ENCODE measurements at places on chromosomes 4 and X. TPM values are rescaled to one million over a fixed set of nuclear protein-coding genes. Genes with fewer than 3 reads are reported as not detected.

Gene NXF2
- total RNA-seq: not detected

Gene TMEM35A
- 2.3 TPM for total RNA-seq

Gene CYBB
- 39.8 TPM for total RNA-seq

GRCh38 chrX:11129534-11130105 is 18.5 kb downstream of the HCCS start:
- DNase-seq: no peak

Gene ARR3
- total RNA-seq: not detected

DNA sequence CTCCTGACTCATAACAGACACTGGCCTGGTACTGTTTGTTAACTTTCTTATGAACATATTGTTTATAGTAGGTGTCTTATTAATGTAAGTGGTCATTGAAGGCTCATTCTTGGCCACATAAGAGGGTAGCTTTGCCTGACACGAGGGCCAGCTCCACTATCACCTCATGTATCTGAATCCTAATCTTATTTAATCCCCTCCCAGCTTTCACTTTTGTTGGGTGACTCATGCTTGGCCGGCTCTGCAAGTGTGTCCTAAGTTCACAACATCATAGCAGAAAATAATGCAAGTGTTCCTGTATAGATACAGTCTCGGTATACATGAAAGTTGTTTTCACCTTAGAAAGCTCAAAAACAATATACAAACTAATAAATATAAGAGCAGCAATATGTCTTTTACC is 283.8 kb downstream of the IQCM start:
- no peak for DNase-seq

DNA sequence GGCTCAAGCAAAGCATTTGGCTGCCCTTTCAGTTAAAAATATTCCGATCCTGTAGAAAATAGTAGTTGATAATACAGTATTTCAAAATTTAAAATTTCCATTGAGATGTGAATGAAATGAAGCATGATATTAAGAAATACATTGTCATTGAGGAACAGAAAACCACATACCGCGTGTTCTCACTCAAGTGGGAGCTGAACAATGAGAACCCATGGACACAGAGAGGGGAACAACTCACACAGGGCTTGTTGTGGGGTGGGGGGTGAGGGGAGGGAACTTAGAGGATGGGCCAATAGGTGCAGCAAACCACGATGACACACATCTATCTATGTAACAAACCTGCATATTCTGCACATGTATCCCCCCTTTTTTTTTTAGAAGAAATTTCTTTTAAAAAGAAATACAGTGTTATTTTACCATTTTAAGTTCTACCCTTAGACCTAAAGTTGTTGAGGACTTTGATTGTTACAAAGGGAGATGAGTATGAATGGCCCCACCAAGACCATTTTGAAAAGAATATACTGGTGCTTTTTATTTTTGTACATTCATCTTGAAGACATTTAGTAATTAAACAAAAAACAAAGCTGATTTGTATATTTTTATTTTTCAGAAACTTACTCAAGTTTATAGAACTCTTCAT is 52.0 kb upstream of the IL13RA1 start:
- DNase-seq: no peak

GRCh38 chrX:39000802-39001201 is 199.5 kb downstream of the MID1IP1 start:
- DNase-seq: no peak

Gene ESX1
- not detected for total RNA-seq

DNA sequence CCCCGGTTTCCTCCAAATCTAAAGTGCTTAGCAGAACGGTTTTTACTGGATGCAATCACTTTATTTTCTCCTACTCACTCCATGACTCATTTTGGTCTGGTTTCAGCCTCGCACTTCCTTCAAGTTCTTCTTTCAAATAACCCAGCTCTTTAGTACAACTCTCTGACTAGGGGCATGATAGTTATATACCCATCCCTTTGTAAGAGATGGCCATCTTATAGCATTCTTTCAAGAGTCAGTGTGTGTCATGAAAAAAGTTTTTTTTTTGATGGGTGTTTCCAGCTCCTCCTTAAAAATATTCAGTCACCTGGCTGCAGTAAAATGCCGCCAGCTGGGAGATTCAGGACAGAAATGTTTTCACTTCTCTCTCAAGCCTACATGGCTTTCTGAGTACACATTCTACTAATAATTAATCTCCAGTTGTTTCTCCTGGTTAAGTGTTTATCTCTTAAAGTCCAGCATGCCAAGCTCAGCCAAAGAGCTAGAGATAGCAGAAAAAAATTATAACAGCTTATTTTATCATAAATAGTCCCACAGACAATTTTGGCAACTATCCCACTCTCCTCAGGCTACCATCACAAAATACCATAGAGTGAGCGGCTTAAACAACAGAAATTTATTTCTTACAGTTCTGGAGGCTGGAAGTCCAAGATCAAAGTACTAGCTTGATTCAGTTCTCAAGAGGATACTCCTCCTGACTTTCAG is 139.3 kb downstream of the GASK1B start:
- DNase-seq: no peak

DNA sequence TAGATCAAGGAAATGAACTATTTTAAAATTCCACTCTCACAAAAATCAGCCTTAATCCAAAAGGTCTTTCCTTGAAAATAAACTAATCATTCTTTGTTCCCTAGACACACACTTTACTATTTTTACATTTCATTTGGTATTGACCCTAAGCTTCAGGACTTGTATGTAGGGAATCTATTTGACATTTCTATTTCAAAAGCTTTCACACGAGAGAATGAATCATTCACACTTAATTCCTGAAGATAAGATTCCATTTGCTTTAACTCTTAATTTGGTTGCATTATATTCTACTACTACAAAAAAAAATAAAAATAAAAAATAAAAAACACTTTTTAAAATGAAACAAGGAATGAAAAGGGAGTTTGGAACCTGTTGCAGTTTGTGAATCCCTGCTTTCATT is 43.7 kb downstream of the EDNRA start:
- DNase-seq: no peak

DNA sequence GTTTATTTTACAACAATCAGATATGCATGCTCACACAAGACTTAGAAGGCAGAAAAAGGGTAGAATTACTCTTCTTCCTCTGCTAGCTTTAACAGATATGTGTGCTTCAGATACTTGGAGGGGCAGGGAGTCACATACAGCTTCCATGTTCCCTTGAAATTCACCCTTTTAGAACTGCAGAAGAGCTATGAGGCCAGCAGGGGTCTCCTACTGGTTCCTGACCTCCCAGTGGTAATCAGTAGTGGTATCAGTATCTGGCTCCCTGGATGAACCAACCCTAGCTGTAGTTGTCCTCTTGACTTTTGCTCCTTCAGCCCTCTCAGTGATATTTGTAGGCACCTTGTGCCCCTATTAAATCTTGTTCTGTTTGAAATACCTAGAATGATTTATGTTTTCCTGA is 81.5 kb downstream of the RCHY1 start:
- no peak for DNase-seq

DNA sequence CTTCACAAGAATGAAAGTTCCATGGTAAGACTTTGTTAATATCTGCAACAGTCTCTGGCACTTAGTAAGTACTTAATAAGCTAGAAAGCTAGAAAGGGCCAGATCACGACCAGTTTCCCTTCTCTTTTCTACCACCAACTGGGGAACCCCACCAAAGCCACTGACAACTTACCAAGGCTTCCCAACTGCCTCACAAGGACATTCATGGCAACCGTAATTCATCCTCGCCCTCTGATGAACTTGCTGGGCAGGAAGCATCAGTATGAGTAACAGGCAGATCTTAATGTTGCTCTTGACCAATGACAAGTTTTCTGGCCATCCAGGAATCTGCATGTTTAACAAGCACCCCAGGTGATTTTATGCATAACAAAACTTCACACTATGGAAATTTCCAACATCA is 23.2 kb upstream of the ZCCHC13 start:
- DNase-seq: no peak

Gene ADH6
- total RNA-seq: not detected

DNA sequence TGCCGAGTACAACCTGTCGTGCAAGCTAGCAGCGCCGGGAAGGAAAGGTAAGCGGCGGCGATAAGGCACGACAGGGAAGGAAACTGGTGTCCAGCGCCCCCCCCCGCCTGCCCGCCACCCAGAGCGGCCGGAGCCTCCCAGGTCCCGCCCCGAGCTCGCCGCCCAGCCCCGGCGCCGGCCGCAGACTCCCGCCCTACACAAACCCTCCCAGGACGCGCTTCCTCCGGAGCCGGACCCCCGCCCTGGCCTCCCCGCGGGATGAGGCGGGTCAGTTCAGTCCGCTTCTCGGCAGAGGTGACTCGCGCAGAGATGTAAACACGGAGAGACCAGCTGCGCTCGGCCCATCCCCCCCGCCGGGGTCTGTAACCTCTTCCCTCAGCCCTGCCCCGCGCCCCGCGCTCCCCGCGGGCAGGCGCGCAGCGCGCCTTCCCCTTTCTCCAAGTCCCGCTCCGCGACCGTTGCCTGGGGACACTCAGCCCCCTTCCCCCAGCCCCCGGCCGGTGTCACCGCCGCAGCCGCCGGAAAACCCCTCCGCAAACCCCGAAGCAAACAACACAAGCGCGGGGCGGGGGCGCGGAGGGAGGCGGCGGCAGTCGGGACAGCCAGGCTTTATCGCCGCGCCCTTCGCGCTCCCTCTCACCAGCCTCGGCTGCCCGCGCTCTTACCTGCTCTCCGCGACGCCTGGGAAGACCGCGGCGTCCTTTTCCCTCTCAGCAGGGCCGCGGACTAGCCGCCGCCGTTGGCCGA is 543 bp downstream of the ELF2 start:
- peak; percentile 92 for DNase-seq

- no peak for DNase-seq
These were observed 127.6 kb downstream of the GPC3 start for GRCh38 chrX:133857640-133858269.

DNA sequence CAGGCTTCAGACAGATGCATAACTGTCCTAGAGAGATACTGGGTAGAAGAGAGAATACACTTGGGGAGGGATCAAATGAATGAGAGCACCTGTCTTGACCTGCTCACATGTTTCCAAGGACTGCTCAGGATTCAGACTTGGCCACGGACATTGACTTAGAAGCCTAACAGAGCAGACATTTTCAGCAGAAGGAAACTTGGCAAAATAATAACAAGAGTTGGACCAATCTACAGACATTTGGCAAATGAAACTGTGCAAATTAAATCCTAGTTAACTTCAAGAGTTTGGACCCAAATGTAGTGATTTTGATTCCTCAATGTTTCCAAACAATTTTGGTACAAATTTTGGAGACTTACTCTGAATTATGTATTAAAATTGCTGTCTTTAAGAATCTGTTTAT is 223.9 kb downstream of the CAMK2D start:
- no peak for DNase-seq

- DNase-seq: no peak
These were observed 120.1 kb downstream of the NHS start for GRCh38 chrX:17495052-17495451.

DNA sequence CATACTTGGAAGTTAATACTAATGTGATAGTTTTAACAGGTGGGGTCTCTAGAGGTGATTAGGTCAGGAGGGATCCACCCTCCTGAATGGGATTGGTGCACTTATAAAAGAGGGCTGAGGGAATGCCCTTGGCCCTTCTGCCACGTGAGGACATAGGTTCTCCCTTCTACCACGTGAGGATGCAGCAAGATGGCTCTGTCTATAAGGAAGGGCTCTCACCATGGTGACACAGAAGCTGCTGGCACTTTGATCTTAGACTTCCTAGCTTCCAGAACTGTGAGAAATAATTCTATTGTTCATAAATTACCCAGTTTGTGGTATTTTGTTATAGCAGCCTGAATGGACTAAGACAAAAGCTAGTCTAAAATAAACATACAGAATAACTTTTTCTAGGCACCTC is 1.0 kb downstream of the AADAT start:
- DNase-seq: no peak

DNA sequence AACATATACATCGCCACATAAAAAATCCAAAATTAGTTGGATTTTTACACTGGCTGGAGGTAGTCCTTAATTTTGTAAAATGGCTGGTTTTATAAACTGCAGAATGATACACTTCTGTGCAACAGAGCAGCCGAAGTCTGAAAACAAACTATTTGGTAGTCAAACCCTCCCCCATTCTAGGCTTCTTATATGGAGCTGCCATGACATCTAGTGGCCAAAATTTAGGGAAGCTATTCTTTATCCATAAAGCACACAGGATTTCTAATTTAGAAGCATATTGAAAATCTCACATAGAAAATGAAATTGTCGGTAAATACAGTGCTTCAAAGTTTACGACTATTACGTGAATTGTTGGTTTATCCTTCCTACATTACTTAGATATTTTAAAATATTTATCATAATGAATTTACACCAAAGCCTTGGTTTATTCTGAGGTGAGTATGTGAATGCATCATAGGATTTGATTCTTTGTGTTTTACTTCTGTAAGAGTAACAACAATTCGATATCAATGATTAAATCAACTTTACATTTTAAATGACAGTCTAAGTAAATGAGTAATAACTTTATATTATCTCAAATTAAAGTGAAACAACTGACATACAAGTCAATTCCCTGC is 113.4 kb upstream of the FAM241A start:
- DNase-seq: no peak

Gene RBM47
- total RNA-seq: 21.0 TPM

GRCh38 chrX:125627676-125628075 is 308.0 kb downstream of the TEX13C start:
- DNase-seq: no peak

Gene RAB40AL
- total RNA-seq: 1.6 TPM

All from sciatic nerve (tissue), 2 donors.